ENCODE measurements at places on chromosomes 5 and 9.

GRCh38 chr9:131668057-131668438 lies 71.8 kb downstream of the RAPGEF1 start:
- DNase-seq, result no peak

GRCh38 chr9:31032206-31032605 lies 1352.2 kb upstream of the ACO1 start:
- no peak for DNase-seq

DNA sequence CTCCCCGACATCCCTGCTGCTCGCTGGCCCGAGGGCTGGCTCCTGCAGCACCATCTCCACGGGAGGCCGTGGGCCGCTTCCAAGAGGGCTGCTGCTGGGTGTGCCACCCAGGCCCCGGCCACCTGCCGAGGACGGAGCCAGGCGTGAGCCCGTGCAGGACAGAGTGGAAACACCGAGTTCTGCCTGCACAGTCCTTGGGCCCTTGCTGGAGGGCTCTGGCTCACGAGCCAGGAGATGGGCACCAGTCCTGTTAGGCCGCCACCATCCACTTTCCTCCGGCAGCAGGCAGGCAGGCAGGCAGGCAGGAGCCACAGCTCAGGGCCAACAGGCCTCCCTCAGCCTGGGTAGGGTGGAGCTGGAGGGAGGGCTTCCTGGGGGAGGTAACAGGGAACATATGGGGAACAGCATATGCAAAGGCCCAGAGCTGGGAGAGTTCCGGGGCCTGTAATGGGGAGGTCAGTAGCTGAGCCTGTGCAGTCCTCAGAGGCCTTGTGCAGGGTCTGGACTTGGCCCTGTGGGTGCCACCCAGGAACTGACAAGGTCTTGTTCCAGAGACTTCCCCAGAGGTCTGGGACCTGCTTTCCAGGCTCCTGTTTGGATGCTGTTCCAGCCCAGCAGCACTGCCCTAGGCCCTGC lies 31.9 kb downstream of the RXRA start:
- peak; percentile 78 for DNase-seq

- DNase-seq, result no peak
Measured at GRCh38 chr5:34833976-34834793, 4.8 kb upstream of the TTC23L start.

DNA sequence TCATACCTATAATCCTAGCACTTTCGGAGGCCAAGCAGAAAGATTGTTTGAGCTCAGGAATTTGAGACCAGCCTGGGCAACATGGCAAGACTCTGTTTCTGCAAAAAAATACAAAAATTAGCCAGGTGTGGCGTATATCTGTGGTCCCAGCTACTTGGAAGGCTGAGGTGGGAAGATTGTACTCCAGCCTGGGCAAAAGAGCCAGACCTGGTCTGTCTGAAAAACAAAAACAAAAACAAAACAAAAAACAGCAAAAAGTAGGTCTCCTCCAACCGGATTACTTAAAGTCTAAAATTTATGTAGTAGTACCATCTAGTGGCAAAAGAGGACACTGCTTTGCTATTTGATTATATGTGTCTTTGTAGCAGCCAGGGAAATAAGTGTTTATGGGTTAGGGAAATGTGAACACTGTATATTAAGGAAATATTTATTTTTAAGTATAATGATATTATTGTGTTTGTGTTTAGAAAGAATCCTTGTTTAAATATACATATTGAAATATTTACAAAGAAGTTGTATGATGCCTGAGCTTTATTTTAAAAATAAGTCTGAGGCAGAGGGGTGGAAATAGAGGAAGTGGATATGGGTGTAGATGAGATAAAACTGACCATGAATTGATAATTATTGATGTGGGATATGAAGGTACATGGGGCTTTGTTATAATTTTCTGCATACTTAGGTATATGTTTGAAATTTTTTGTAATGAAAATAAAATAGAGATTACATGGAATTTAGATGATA lies 20.0 kb downstream of the APC start:
- no peak for DNase-seq

DNA sequence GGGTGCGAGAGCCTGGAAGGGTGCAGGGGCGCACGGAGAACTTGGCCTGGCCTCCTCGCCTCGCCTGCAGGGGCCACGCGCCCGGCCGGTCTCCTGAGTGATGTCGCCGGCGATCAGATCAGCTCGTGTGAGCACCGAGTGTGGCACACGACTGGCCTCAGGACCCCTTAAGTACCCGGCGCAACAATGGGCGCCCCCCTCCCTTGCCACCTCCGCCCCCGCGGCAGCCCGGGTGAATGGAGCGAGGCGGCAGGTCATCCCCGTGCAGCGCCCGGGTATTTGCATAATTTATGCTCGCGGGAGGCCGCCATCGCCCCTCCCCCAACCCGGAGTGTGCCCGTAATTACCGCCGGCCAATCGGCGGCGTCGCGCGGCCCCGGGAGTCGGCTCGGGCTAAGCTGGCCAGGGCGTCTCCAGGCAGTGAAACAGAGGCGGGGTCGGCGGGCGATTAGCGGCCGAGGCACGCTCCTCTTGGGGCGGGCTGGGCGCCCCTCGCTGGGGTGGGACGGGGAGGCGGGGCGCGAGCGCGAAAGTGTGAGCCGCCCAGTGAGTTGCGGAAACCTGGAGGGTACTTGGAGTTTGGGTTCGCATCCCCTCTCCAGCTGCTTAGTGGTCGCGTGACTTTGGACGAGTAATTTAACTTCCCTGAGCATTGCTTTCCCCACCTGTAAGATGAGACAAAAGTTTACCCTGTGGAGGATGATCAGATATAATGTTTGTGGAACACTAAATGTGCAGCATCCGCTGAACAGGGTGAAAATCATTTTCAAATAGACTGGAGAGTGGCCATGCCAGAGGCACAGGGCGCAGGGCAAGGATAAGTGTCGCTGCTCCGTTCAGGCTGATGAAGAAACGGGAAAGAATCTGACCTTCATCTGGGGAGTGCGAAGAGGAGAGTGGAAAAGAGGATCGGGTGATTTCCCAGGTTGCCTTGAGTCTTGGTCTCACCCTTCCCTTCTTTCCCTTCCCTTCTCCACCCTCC lies at the start of gene NEUROG1:
NEUROG1 (minus strand) TSS at position 145 of the 982 bp plus-strand sequence. CDS start 274 bp downstream, outside the sequence.
- DNase-seq, result no peak

DNA sequence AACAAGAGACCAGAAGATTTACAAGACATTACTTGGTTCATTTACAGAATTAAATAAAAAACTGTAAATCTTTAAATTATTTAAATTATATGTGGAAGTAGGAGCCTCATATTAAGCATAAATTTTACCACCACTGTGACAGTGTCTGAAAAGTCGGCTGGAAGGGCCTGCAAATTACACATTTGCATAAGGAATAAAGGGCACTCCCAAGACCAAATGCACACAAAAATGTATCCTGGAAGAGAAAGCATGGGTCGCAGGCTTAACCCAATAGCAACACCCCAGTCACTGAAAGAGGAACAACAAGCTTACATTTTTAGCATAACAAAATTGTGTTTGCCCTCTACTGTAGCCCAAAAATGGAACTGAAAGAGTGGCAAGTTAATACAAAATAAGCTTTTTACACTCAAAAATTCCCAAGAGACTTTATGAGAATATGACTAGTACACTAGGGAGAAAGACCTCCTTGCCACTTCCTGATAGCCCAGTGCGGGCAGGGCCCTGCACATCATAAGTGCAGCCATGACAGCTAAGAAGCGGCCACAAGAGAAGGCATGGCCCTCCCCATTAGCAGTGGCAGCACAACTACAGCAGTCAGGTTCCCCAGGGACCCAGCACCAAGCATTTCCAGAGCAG lies 482.0 kb downstream of the DTWD2 start:
- DNase-seq, result no peak

DNA sequence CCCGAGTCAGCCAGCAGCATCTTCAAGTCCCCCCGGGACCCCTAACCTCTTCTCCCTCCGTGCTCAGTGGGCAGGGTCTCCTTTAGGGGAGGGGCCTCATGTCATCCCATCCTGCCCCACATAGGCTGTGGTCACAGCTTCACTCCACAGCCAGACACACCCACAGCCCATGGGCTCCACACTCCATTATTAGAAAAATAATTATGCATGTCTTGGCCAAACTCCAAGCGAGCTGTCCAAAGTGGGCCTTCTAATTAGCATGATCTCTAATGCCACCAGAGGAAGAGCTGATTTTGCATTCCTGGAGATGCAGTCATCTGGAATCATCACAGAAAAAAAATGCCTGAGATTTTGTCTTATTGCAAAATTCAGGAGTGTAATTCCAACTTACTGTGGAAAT lies 418.2 kb downstream of the IRX2 start:
- DNase-seq, result no peak

GRCh38 chr9:22911632-22912031 lies 465.0 kb downstream of the DMRTA1 start:
- DNase-seq, result no peak

GRCh38 chr5:179287071-179287470 lies 58.2 kb downstream of the ADAMTS2 start:
- peak; percentile 63 for DNase-seq

- DNase-seq, result no peak
Measured at GRCh38 chr5:6611334-6612256, 21.2 kb downstream of the NSUN2 start.

DNA sequence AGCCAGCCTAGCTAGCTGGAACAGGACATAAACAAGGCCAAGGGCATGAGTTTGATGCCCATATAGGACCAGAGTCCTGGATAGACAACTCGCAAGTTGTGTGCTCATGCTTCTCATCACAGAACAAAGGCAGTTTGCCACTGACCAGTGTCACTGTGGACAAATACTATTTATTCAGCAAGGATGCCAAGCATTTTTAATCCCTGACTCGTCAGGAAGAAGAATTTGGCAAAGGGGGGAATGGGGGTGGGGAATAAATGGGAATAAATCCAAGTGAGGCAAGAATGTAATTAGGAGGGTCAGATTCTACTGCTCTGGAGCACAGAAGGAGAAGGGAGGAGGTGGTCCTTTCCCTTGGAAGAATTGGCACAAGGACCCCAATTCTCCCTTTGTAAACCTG lies 46.8 kb upstream of the ANKRD55 start:
- DNase-seq, result no peak

Measured in upper lobe of left lung (tissue), 6 donors.